ENCODE measurements at places on chromosomes 3 and 15.

DNA sequence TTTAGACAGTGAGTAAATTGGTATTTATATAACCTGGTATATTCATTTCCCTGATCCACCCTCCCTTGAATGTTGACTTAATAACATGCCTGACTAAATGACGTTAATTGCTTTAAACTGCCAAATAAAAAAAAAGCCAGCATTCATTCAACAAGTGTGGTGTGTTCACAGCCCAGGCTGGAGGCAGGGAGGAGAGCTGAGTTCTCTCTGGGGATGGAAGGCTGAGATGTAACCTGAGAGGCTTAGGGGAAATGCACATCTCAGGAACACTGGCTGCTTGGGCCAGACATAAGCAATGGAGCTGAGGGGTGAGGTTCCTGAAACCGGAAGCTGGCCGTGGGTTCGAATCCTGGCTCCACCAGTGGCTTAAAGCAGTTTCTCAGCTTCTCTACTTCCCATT is 17.3 kb downstream of the CACNA2D3 start:
- DNase-seq, result no peak
- no peak overlapping the region for H3K27ac ChIP-seq
- H3K4me1 ChIP-seq, result no peaks in the 10 kb centered on the region
- H3K27me3 ChIP-seq, result peaks cover 8% of the 10 kb centered on the region

DNA sequence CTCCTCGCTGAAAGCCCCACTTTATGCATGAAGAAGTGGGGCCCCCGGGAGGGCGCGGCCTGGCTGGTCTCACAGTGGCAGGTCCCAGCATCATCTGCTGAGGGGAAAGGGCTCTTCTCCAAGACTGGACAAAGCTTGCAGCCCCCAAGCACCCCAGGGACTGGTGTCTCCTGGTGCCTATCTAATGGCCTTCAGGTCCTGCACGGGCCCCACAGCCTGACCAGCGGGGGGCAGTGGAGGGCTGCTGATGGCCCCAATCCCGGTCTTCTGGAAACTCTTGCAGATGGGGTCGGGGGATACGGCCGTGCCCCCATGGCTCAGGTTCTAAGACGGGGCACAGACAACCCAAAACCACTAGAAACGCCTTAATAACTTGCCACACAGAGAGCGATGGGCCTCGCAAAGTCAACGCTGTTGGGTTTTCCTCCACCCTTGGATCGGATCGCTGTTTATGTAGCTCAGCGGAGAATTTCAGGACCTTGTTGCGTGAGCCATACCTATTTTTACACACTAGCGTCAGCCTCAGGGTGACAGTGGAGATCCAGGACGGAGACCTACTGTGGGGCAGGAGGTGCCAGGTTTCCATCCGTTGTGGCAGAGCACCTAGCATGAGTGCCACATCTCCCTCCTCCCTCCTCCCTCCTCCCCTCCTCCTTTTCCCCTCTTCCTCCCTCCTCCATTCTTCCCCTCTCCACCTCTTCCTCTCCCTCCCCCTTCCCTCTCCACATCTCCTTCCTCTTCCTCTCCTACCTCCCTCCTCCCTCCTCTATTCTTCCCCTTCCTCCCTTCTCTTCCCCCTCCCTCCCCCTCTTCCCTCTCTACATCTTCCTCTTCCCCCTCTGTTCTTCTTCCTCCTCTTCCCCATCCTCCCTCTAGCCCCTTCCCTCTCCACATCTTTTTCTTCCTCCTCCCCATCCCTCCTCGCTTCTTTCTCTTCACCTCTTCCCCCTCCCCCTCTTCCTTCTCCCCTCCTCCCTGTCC is 79.3 kb upstream of the ALDH1L1 start:
- no peak overlapping the region for H3K4me3 ChIP-seq
- DNase-seq, result no peak
- peaks cover 38% of the 10 kb centered on the region for H3K27me3 ChIP-seq
- H3K27ac ChIP-seq, result no peak overlapping the region

DNA sequence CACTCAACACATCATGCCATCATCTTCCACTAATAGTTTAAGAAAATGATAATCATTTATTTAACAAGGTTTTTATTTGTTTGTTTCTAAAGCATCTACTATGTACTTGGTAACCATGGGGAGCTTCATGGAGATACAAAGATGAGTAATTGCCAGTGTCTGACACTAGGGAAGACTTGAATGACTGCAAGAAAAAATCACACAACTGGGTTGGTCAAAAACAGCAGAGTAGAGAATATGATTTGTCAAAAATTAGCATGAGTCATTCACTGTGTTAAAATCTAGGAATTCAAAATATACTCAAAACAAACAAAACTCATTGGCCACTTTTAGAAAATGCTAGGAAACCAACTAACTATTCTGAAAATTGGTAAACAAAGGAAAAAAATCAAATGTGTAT is 6.3 kb downstream of the BNC1 start:
- no peaks in the 10 kb centered on the region for H3K4me1 ChIP-seq
- no peak for DNase-seq
- no peak overlapping the region for H3K27ac ChIP-seq
- H3K4me3 ChIP-seq, result no peak overlapping the region

GRCh38 chr3:175585898-175586297 is 726.8 kb downstream of the NAALADL2 start:
- H3K36me3 ChIP-seq, result no peaks in the 10 kb centered on the region
- H3K4me1 ChIP-seq, result no peaks in the 10 kb centered on the region
- DNase-seq, result no peak
- no peak overlapping the region for H3K27ac ChIP-seq
- H3K4me3 ChIP-seq, result no peak overlapping the region
- no peaks in the 10 kb centered on the region for H3K27me3 ChIP-seq

DNA sequence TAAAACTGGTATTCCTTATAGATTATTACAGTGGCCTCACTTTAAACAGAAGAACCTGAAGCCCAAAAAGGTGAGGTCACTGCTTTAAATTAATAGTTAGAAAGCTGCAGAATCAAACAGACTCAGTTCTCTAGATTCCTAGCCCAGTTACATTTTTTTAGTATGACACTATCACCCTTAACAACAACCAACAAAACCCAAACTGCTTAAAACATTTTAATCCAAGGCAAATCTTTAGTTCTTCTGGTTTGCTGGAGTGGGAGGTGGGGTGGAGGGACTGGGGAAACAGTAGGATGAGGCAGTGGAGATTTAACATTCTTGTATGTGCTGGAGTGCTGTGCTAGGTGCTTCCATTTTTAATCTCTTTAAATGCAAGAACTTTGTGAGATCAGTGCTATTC is 631.6 kb upstream of the KCNMB2 start:
- H3K36me3 ChIP-seq, result no peaks in the 10 kb centered on the region
- no peak for DNase-seq
- no peaks in the 10 kb centered on the region for H3K27me3 ChIP-seq
- no peak overlapping the region for H3K4me3 ChIP-seq
- H3K27ac ChIP-seq, result no peak overlapping the region

DNA sequence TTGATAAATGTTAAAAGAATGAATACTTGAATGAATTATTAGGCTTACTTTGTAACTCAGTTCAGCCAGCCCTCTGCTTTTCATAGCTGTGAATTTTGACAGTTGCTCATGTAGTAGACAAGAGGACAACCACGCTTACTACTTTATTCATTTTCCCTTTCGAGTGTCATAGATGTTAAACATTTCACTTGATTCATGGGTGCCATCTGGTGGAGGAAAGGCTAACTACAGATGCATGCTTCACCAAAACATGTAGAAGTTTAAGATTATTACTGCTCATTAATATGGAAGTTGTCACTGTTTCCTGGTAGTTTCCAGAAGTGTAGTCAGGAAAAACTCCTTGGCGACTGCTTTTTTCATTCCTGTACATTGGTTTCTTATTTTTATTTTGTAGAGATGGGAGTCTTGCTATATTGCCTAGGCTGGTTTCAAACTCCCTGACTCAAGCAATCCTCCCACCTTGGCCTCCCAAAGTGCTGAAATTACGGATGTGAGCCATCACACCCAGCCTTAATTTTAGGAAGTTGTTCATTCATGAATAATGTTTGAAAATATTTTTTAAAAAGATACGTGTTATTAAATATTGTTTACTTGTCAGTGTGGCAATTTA is 163.2 kb downstream of the B3GALNT1 start:
- no peak overlapping the region for H3K27ac ChIP-seq
- H3K4me3 ChIP-seq, result no peak overlapping the region
- H3K27me3 ChIP-seq, result no peaks in the 10 kb centered on the region
- no peaks in the 10 kb centered on the region for H3K36me3 ChIP-seq

DNA sequence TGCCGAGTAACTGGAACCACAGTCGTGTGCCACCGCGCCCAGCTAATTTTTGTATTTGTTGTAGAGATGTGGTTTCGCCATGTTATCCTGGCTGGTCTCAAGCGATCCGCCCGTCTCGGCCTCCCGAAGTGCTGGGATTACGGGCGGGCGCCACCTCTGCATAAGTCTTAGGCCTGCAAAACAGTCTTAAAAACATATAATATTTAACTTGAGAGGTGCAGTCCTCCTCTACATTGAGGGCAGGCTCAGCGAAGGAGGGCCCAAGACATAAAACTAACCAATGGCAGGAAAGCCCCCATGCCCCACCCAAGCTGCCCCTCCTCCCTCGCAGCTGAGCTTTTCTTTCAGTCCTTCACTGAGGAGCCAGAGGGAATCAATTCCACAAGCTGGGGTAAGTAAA is at the start of gene SLC28A2:
TSS of gene SLC28A2 (plus strand) at position 347 of the 400 bp plus-strand sequence. CDS start 982 bp downstream, outside the sequence.
- H3K27me3 ChIP-seq, result no peaks in the 10 kb centered on the region
- no peak within 1 kb of the TSS for H3K4me3 ChIP-seq
- no peaks in the 10 kb centered on the region for H3K4me1 ChIP-seq
- no peak within 1 kb of the TSS for H3K27ac ChIP-seq
- DNase-seq, result no peak
- no peaks in the 10 kb centered on the region for H3K36me3 ChIP-seq

GRCh38 chr3:183503746-183504145 is 51.8 kb downstream of the KLHL6 start:
- H3K36me3 ChIP-seq, result peaks cover 16% of the 10 kb centered on the region
- no peaks in the 10 kb centered on the region for H3K4me1 ChIP-seq
- no peak overlapping the region for H3K27ac ChIP-seq
- no peak for DNase-seq
- no peak overlapping the region for H3K4me3 ChIP-seq

GRCh38 chr3:12178091-12178820 is 19.5 kb upstream of the TIMP4 start:
- no peaks in the 10 kb centered on the region for H3K36me3 ChIP-seq
- no peak overlapping the region for H3K27ac ChIP-seq
- DNase-seq, result no peak
- no peaks in the 10 kb centered on the region for H3K4me1 ChIP-seq

- no peak overlapping the region for H3K27ac ChIP-seq
- peaks cover 76% of the 10 kb centered on the region for H3K4me1 ChIP-seq
Observed at GRCh38 chr15:63818191-63818590, 15.6 kb downstream of the HERC1 start.

Measured in central memory CD8-positive, alpha-beta T cell (primary cell).